ENCODE measurements at places on chromosomes 11 and 22.

DNA sequence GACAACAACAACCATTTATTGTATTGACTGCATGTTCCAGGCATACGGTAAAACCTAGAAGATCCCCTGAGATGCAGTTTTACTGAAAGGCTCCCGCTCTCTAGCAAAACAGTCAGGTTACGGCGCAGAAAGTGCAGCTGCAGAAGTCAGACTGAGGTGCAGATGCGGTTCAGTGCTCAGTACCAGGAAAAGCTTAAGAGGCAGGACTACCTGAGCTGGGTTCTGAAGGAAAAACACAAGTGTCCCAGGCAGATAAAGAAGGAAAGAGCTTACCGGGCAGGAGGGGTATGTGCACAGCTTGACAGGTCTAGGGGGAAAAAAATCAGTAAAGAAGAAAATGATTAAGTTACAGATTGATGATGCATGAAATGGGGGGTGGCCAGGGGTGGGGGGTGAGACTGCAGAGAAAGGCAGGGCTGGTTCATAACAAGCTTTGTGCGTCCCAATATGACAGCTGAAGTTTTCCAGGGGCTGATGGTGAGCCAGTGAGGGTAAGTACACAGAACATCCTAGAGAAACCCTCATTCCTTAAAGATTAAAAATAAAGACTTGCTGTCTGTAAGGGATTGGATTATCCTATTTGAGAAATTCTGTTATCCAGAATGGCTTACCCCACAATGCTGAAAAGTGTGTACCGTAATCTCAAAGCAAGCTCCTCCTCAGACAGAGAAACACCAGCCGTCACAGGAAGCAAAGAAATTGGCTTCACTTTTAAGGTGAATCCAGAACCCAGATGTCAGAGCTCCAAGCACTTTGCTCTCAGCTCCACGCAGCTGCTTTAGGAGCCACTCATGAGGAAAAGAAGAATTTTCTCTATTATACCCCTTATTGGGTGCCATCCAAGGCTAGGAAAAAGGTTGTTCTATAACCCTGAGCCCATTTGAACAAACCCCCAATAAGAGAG, 11.9 kb downstream of the LARGE1 start:
- no peak for DNase-seq

- no peak for DNase-seq
Measured at GRCh38 chr11:67307545-67308001, 4.2 kb downstream of the SSH3 start.

DNA sequence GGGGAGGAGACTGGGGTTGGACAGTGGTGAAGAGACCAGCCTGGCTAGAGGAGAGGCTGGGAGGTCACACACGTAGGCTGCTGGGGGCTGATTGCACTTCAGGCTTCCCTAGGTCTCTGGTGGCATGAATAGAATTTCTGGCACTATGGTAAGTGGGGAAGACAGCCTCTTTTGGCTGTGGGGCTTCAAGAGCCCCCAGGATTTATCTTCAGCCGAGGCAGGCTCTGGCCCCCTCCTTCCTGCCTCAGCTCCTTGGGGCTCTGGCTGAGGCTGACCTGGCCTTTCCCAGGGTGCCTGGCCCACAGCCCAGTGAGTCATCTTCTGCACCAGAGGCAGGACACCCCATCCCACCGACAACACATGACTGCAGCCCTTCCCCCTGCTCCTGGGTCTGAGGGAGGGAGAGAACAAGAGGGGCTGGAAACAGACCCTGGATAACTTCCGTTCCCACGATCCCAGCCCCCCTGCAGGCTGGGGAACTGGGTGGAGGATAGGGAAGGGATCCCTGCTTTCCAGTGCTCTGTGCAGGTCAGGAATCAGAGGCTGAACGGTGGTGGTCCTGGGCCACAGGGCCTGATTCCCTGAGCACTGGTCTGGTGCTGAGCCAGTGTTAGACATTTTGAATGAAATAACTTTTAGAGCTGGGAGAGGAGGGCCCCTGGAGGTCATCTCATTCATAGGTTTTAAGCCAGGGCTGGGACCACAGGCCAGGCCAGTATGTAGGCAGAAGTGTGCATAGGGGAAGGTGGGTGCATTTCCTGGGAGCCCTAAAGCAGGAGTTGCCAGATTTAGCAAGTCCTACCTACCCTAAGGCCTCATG, 26.5 kb downstream of the ARHGEF17 start:
- DNase-seq: no peak

DNA sequence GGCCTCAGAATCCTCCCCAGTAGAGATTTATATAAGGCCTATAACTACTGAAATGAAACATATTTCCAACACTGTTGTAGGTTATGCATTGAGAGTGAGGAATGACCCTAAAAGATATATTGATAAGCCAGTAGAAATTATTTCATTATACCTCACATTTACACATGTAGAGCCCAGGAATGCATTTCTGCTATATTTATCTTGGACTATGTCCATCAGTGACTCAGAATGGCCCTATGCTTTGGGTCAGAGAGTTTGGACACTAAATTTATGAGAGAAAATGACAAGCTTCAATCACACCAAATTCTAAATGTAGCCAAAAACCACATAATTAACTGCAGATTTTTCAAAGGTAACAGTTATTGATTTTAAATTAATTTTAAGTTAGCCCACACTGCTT, 761.9 kb downstream of the DLG2 start:
- no peak for DNase-seq

- DNase-seq: no peak
Measured at GRCh38 chr11:102225689-102226568, 91.4 kb upstream of the BIRC3 start.

DNA sequence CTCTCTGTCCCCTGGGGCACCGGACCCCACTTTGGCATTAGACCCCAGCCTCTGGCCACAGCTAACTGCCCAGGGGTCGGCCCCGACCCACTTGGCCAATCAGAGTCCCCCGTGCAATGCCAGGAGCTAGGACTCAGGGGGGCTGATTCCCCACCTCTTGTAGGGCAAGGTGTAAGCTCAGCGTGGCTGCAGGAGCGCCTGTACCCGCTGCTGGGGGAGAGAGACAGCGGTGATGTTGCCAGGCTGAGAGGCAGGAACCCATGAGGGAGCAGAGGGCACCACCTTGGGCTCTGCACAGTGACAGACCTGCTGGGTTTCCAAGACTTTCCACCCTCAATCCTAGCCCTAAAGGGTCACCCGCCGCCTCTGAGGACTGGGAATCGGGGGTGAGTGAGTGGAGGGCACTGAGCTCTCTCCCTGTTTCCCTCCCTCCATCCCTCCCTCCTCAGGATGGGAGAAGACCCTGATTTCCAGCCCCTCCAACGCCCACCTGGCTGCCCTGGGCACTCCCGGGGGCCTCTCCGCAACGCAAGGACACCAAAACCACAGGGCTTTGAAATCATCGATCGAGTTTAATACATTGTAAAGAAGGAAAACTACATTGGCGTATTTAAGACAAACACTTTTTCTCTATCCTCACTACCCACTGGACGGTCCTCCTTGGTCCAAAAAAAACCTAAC, 128.4 kb downstream of the ARHGAP8 start:
- no peak for DNase-seq

DNA sequence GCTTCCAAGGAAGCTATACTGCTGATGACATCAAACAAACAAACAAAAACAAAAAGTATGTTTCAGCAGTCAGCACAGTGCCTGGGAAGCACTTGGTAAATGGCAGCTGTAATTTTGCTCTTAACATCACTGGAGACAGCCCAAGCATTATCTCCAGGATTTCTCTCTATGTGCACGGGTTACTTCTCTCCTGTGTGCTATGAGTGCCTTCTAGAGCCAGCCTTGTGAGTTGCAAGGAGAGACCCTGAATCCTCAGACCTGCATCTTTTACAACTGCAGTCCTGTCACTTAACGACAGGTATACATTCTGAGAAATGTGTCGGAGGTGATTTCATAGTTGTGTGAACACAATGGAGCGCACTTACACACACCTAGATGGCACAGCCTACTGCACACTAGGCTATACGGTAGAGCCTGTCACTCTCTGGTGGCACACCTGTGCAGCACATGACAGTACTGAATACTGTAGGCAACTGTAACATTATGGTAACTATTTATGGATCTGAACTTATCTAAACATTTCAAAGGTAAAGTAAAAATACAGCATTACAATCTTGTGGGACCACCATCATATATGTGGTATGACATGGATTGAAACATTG, 662.5 kb upstream of the B3GAT1 start:
- DNase-seq: peak; percentile 6

- no peak for DNase-seq
Measured at GRCh38 chr11:80414181-80415165, 973.6 kb upstream of the TENM4 start.

GRCh38 chr22:36595154-36595553, 66.2 kb upstream of the EIF3D start:
- DNase-seq: no peak

GRCh38 chr22:26903030-26903856, 245.9 kb downstream of the MIAT start:
- no peak for DNase-seq

GRCh38 chr11:119121811-119122124, 388 bp downstream of the HINFP start:
- DNase-seq: no peak

GRCh38 chr22:31153357-31153756, 6.6 kb upstream of the RNF185 start:
- no peak for DNase-seq
